ENCODE measurements at places on chromosomes 2 and 18. TPM values are rescaled to one million over a fixed set of nuclear protein-coding genes. Genes with fewer than 3 reads are reported as not detected.

GRCh38 chr18:498931-499775, 1.3 kb downstream of the COLEC12 start:
- peak overlapping the region; percentile 69 for H3K4me3 ChIP-seq
- peaks cover 16% of the 10 kb centered on the region for H3K4me1 ChIP-seq
- peak; percentile 66 for DNase-seq
- no peaks in the 10 kb centered on the region for H3K36me3 ChIP-seq
- H3K27me3 ChIP-seq: no peaks in the 10 kb centered on the region

GRCh38 chr2:186820303-186820702, 28.7 kb downstream of the ZSWIM2 start:
- H3K27ac ChIP-seq: no peak overlapping the region
- no peaks in the 10 kb centered on the region for H3K36me3 ChIP-seq
- no peak for DNase-seq
- no peaks in the 10 kb centered on the region for H3K4me1 ChIP-seq
- no peak overlapping the region for H3K4me3 ChIP-seq

DNA sequence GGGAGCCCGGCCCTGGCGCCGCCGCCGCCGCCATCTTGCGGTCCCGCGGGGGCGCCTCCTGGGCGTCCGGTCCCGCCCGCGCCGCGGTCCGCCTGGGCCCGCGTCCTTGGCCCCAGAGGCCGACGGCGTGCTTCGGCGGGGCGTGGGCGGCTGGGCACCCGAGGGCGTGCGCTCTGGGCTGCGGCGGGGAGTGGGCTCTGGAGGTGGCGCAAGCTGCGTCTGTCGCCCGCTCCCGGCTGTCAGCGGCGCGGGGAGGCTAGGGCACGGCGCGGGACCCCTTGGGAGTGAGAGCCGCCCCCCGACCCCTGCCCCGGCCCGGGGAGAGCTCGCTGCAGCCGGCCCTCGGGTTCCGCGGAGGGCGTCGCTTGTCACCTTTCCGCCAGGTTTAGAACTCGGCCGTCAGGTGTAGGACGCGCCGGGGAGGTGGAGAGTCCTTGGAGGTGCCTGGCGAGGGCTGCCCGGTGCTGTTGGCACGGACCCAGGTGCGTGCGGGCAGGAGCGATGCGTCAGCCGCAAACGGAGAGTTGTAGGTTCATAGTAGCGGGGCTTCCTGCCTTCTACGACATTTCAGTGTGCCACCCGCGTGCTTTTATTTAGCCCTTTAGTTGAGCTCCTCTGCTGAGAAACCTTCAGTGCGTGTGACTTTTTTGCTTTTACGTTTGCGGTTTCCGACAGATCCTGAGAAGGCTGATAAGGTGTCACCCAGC, 921 bp downstream of the VAPA start:
- H3K27me3 ChIP-seq: no peaks in the 10 kb centered on the region
- H3K27ac ChIP-seq: peak overlapping the region; percentile 100
- no peaks in the 10 kb centered on the region for H3K36me3 ChIP-seq
- peak; percentile 96 for DNase-seq

DNA sequence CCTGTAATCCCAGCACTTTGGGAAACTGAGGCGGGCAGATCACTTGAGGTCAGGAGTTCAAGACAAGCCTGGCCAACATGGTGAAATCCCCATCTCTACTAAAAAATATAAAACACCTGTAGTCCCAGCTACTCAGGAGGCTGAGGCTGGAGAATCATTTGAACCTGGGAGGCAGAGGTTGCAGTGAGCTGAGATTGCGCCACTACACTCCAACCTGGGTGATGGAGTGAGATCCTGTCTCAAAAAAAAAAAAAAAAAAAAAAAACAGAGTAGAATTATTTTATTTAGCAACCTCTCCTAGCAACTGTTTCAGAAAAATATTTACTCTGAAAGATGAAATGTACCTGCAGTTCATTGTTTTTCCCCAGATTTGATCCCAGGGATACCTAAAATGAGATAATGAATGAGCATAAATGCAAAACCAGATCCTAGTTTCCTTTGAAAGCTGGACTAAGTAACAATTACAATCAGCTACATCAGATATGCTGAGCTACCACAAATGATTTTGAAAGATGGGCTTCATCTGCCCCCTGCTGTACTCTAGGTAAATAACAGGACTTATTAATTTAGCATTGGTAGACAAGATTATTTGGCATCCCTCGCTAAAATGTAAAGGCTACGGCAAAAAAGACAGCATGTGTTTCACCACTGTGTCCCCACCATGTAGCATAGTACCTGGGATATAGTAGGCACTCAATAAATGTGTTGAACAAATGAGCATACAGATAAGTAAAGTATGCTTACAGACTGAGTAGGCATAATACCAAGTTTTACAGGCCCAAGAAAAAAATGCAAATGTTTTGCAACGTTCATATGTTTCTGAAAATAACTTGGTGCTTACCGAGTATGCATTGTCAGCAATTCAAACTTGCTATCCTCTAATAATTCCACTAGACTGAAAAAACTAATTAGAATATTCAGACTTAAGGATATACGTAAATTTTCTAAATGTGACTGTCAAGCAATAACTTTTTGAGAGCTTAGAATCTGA, 102.5 kb downstream of the ATL2 start:
- no peaks in the 10 kb centered on the region for H3K27me3 ChIP-seq
- H3K4me3 ChIP-seq: no peak overlapping the region
- H3K4me1 ChIP-seq: no peaks in the 10 kb centered on the region

DNA sequence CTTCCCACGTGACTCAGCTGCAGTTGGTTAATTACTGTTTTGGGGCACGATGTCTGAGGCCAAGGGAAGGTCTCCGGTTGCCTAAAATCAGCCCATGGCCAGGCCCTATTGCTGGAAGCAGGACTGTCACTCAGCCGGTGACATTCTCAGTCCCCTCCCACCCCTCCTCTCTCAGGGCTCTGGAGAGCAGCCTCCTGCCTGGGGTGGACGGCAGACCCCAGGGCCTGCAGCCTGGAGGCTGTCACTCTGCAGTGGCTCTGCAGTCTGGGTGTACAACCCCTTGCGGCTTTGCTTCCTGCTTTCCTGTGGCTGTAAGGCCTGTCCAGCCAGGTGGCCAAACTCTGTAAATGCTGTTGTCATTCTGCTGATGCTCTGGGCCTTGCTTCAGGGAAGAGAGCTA, 32.8 kb downstream of the ZBTB7C start:
- no peaks in the 10 kb centered on the region for H3K27me3 ChIP-seq
- peaks cover 13% of the 10 kb centered on the region for H3K4me1 ChIP-seq
- H3K36me3 ChIP-seq: no peaks in the 10 kb centered on the region
- no peak overlapping the region for H3K4me3 ChIP-seq
- peak; percentile 20 for DNase-seq

Gene GORASP2
- 54.4 TPM for total RNA-seq

Gene ARL4C
- total RNA-seq: 19.9 TPM

GRCh38 chr2:168583064-168583709, 127.1 kb downstream of the CERS6 start:
- peak overlapping the region; percentile 3 for H3K27ac ChIP-seq
- DNase-seq: no peak
- H3K27me3 ChIP-seq: no peaks in the 10 kb centered on the region
- H3K4me1 ChIP-seq: no peaks in the 10 kb centered on the region

- peaks cover 6% of the 10 kb centered on the region for H3K27me3 ChIP-seq
- H3K4me3 ChIP-seq: no peak overlapping the region
- H3K27ac ChIP-seq: no peak overlapping the region
- peak; percentile 37 for DNase-seq
Measured at GRCh38 chr2:73156539-73157124, 43.9 kb upstream of the RAB11FIP5 start.

DNA sequence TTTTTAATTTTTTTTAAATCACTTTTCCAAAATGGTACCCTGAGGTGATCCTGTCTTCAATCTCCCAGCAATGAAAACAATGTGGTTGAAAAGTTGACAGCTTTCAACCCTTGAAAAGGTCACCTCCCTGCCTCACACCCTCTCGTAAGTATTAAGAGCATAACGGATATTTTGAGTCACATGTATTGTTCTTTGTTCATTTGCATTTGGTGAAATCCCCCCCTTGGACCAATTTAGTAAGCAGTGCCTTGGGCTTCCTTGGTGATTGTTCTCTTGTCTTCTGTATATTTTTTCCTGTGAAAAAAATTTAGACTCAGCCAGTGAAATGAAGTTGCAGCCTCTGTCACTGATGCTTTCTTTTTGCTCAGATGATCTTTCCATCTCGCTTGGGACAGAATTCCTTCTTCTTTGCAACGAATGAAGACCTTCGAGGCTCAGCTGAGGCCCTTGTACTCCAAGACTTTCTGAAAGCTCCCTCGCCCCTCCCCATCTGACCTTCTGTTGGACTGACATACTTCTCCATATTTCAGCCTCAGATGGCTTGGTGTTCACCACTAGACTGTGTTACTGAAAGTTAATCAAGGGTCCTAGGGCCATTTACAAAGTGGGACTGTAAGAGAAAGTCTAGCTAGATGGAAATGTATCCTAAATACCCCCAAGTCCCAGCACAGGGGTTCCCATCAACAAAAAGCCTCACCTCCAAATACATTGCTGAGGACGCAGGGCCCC, 158.4 kb downstream of the BCL2 start:
- no peak overlapping the region for H3K4me3 ChIP-seq
- H3K27ac ChIP-seq: peak overlapping the region; percentile 60
- H3K36me3 ChIP-seq: no peaks in the 10 kb centered on the region
- no peak for DNase-seq

DNA sequence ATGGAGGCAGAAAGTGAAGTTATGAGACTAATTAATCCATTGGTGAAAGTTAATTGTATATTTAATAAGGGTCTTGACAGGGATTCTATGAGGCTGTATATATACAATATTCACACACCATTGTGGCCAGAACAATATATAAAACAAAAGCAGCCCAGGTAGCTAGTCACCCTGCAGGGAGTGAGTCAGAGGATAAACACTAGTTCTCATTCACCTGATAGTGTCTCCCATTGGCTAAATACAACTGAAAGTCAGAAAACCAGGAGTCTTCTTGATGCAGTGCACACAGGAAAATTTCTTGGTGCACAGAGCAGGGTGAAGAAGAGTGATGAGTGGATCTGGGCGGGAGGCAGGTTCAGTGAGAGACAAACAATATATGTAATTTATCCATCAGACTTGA, 465.2 kb downstream of the ERBB4 start:
- no peaks in the 10 kb centered on the region for H3K36me3 ChIP-seq
- no peak overlapping the region for H3K4me3 ChIP-seq
- no peak for DNase-seq
- H3K27ac ChIP-seq: no peak overlapping the region

DNA sequence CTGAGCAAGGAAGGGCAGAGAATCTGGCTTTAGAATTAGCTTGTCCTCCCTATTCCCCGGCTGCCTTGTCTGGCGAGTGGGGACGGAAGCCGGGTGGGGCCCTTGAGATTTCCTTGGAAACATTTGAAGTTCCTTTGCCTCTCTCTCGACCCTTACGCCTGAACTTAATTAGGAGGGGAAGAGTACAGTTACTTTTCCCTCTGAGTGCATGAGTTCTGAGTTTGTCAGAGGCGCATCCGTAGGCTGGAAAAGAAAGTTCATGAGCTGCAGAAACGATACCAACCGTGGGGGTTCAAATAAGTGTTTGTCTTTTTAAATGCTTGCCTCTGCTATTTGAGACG, 468 bp downstream of the PIKFYVE start:
- peaks cover 29% of the 10 kb centered on the region for H3K4me1 ChIP-seq
- no peaks in the 10 kb centered on the region for H3K27me3 ChIP-seq
- H3K36me3 ChIP-seq: peaks cover 2% of the 10 kb centered on the region
- peak overlapping the region; percentile 95 for H3K27ac ChIP-seq
- no peak for DNase-seq
- peak overlapping the region; percentile 71 for H3K4me3 ChIP-seq

DNA sequence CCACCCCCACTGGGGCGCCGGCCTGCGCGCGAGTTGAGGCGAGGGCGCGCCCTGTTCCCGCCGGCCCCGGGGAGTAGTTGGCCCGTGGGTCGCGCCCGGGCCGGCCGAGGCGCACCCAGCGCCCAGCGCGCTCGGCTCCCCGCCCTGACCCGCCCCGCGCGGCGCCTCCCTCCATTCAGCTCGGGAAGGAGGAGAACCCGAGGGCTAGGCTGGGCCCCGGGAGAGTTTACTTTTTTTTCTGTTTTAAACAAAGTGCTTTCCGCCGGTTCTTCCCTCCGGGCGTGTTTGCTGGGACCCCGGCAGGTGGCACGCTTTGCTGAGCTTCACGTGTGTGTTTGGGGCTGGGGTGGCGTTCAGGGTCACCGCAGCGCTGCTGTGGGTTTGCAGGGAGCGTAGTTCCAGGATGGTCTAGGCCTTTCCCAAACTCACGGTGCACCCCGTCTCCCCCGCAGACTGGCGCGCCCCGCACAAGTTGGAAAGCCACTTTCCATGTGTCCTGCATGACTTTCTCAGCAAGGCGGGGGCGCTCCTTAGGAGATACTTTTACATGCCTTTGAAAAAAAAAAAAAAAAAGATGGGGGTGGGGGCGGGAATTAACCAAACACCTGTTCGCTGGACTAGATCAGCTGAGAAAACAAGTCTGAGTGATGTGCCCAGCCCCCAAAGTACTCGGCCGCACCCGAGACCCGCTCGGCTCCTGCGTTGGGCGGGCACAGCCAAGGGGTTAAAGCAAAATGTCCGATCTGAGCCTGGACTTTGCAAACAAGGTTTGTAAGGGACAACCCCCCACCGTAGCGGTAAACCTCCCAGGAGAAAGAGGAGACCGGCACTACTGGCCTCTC, 825 bp downstream of the ITGA6 start:
- H3K36me3 ChIP-seq: no peaks in the 10 kb centered on the region
- H3K4me1 ChIP-seq: peaks cover 15% of the 10 kb centered on the region
- DNase-seq: peak; percentile 39
- peak overlapping the region; percentile 89 for H3K4me3 ChIP-seq
- H3K27me3 ChIP-seq: no peaks in the 10 kb centered on the region

DNA sequence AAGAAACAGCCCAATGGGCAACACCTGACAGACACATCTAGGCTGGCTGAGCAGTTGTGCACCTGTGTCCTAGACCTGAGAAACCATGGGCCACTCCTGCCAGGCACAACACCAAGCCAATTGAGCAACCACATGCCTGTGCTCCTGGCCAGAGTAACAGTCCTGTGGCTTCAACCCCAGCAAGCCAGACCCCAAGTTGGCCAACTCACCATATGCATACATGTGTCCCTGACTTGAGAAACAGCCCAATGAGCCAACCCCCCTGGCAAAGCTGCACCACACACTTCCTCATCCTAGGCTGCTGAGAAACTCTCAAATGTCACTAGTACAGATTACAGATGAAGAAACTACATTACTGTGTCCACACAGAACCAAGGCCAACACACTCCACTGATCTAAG, 36.6 kb downstream of the USP34 start:
- no peaks in the 10 kb centered on the region for H3K27me3 ChIP-seq
- H3K27ac ChIP-seq: no peak overlapping the region
- peaks cover 47% of the 10 kb centered on the region for H3K4me1 ChIP-seq

GRCh38 chr2:63012541-63012940, 38.1 kb upstream of the OTX1 start:
- DNase-seq: no peak
- H3K4me1 ChIP-seq: no peaks in the 10 kb centered on the region
- peaks cover 3% of the 10 kb centered on the region for H3K36me3 ChIP-seq
- no peaks in the 10 kb centered on the region for H3K27me3 ChIP-seq
- no peak overlapping the region for H3K4me3 ChIP-seq

GRCh38 chr2:60998628-60999545, 18.6 kb upstream of the PEX13 start:
- H3K27ac ChIP-seq: no peak overlapping the region
- no peaks in the 10 kb centered on the region for H3K36me3 ChIP-seq
- no peak overlapping the region for H3K4me3 ChIP-seq
- no peaks in the 10 kb centered on the region for H3K4me1 ChIP-seq
- no peak for DNase-seq
- H3K27me3 ChIP-seq: no peaks in the 10 kb centered on the region
